ENCODE measurements at places on chromosomes 2 and 18. TPM values are rescaled to one million over a fixed set of nuclear protein-coding genes. Genes with fewer than 3 reads are reported as not detected.

DNA sequence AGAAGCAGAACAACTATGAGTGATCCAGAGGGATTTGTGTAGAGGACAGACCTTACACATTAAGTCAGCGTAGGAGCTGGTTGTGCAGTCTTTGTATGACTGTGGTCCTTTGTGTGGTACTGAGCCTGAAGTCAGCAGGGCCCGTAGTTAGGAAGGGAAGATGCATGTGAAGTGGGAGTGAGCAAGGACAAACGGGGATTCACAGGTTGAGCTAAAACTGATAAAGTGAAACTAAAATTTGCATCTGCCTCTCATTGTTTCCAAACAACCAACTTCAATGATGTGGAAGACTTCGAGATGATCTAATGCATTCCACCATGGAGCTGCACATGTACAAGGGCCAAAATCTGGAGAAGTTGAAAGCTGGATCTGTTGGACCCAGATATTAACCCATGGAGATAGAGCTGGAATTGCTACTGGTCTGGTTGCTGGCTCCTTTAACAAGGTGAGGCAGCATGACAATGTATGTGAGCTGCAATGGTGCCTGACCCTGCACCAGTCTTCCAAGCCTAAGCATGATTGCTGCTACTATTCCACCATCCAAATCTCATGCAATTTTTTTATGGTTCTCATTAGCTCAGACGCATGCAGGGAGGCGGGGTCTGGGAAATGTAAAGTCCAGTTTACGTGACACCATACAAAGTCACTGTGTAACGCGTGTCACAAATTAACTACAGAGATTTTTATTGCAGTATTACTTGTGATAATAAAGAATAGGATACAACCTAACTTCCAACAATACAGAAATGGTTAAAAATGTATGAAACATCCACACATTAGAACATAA lies 12.1 kb upstream of the CYBRD1 start:
- H3K27ac ChIP-seq: no peak overlapping the region
- no peaks in the 10 kb centered on the region for H3K36me3 ChIP-seq
- DNase-seq: no peak
- no peak overlapping the region for H3K4me3 ChIP-seq
- H3K27me3 ChIP-seq: no peaks in the 10 kb centered on the region

GRCh38 chr2:132901661-132902060 lies 231.7 kb upstream of the LYPD1 start:
- H3K4me3 ChIP-seq: no peak overlapping the region
- H3K27ac ChIP-seq: no peak overlapping the region
- no peaks in the 10 kb centered on the region for H3K27me3 ChIP-seq
- no peaks in the 10 kb centered on the region for H3K4me1 ChIP-seq

GRCh38 chr2:165109915-165110314 lies 93.9 kb downstream of the SCN3A start:
- H3K36me3 ChIP-seq: no peaks in the 10 kb centered on the region
- no peaks in the 10 kb centered on the region for H3K4me1 ChIP-seq
- DNase-seq: no peak
- H3K4me3 ChIP-seq: no peak overlapping the region
- no peaks in the 10 kb centered on the region for H3K27me3 ChIP-seq
- no peak overlapping the region for H3K27ac ChIP-seq

GRCh38 chr2:144572977-144573376 lies 53.1 kb upstream of the ZEB2 start:
- no peak overlapping the region for H3K27ac ChIP-seq
- no peak overlapping the region for H3K4me3 ChIP-seq
- no peaks in the 10 kb centered on the region for H3K36me3 ChIP-seq
- no peaks in the 10 kb centered on the region for H3K27me3 ChIP-seq

- no peak overlapping the region for H3K4me3 ChIP-seq
- DNase-seq: no peak
- no peaks in the 10 kb centered on the region for H3K27me3 ChIP-seq
- H3K4me1 ChIP-seq: peaks cover 10% of the 10 kb centered on the region
Observed at GRCh38 chr2:120682654-120683053, 53.0 kb upstream of the GLI2 start.

DNA sequence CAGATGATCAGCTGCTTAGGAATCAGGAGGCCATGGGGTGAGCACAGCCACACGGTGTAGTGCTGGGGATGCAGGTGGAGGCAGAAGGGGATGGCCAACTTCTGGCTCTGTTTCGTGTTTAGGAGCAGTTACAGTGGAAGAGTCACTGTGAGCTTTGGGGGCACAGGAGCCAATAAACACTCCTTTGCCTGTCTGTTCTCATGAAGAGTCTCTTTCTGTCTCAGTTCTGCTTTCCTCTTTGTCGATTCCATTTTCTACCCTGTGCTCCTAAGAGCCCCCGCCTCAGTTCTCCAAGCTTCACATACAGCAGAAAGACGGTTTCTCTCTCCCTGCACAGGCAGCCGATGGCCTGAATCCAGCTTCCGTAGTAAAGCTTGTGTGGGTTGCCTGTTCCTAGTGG lies 21.0 kb upstream of the RRM2 start:
- no peaks in the 10 kb centered on the region for H3K27me3 ChIP-seq
- H3K36me3 ChIP-seq: no peaks in the 10 kb centered on the region
- H3K4me3 ChIP-seq: no peak overlapping the region
- peaks cover 8% of the 10 kb centered on the region for H3K4me1 ChIP-seq
- H3K27ac ChIP-seq: no peak overlapping the region
- no peak for DNase-seq

The AQP4 gene
- 18.9 TPM for total RNA-seq

The TMEM163 gene
- 1.6 TPM for total RNA-seq

- no peaks in the 10 kb centered on the region for H3K27me3 ChIP-seq
- no peak overlapping the region for H3K4me3 ChIP-seq
- no peak overlapping the region for H3K27ac ChIP-seq
- DNase-seq: no peak
Observed at GRCh38 chr2:41657226-41657625, 390.6 kb upstream of the PKDCC start.

DNA sequence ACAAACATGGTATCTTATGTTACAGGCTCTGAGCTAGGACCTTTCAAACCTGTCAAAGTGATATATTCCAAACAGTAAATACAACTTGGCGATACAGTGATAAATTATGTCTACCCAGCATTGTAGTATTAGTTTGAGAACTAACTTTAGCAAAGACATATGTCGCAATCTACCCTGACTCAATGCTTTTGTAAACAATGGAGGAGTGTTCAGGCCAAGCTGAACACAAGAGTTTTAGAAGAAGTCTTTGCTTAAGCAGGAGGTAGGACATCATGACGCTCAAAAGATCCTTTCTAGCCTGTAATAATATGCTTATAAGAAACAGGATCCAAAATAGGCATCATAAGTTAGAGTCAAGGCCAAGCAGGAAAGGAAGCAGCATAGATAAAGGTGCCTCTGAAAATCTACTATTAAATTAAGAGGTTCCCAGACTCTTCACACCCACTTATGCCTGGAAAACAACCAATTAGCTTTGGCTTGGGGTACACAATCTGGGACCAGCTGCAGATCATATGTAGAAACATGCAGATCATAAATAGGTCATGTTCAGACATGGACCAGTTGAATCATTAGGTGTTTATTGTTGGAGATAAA lies 132.5 kb downstream of the CSRNP3 start:
- H3K4me3 ChIP-seq: no peak overlapping the region
- no peak overlapping the region for H3K27ac ChIP-seq
- peaks cover 15% of the 10 kb centered on the region for H3K4me1 ChIP-seq
- no peaks in the 10 kb centered on the region for H3K27me3 ChIP-seq
- no peaks in the 10 kb centered on the region for H3K36me3 ChIP-seq

- H3K27me3 ChIP-seq: no peaks in the 10 kb centered on the region
- no peaks in the 10 kb centered on the region for H3K36me3 ChIP-seq
- no peaks in the 10 kb centered on the region for H3K4me1 ChIP-seq
- H3K4me3 ChIP-seq: no peak overlapping the region
- DNase-seq: no peak
Observed at GRCh38 chr2:179252423-179252822, 12.2 kb downstream of the SESTD1 start.

GRCh38 chr2:228917220-228917619 lies 353.9 kb downstream of the PID1 start:
- no peaks in the 10 kb centered on the region for H3K4me1 ChIP-seq
- H3K4me3 ChIP-seq: no peak overlapping the region
- no peaks in the 10 kb centered on the region for H3K27me3 ChIP-seq

GRCh38 chr2:109247812-109248211 lies 118.8 kb downstream of the SH3RF3 start:
- no peak for DNase-seq
- H3K27ac ChIP-seq: no peak overlapping the region
- no peaks in the 10 kb centered on the region for H3K36me3 ChIP-seq
- H3K4me1 ChIP-seq: peaks cover 35% of the 10 kb centered on the region
- H3K27me3 ChIP-seq: no peaks in the 10 kb centered on the region

DNA sequence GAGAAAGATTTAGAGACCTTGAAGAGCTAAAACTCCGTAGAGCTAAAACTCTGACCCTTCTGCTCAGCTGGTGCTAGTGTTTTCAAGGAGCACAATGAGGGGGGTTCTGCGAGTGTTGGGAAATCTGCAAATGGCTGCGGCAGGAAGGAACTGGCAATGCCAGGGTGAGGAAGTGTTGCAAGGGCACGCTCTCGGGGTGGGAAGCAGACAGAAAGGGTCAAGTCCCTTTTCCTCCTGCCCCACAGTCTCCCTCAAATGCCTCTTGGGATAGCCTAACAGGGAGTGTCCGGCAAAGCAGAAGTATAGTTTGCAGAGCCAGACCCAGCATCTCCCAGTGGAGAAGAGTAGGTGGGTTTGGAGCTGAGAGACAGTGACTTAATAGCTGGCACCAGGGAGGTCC lies 60.5 kb downstream of the NCAPH start:
- no peaks in the 10 kb centered on the region for H3K27me3 ChIP-seq
- no peak for DNase-seq
- H3K4me1 ChIP-seq: no peaks in the 10 kb centered on the region
- no peak overlapping the region for H3K27ac ChIP-seq
- no peaks in the 10 kb centered on the region for H3K36me3 ChIP-seq

DNA sequence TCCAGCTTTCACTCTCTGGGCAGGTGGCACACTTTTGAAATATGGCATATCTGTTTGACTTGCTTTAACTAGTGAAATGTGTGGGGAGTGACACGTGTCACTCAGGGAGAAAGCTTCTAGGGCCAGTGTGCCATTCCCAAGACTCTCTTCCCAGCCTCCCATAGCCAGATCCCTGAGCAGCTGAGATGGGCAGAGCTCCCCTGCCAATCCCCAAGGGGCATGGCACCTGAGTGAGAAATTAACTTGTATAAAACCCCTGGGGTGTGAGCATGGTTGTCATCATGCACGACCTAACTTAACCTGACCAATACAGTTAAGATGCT lies 39.0 kb upstream of the MARCO start:
- H3K4me1 ChIP-seq: no peaks in the 10 kb centered on the region
- H3K4me3 ChIP-seq: no peak overlapping the region
- no peak overlapping the region for H3K27ac ChIP-seq
- no peak for DNase-seq
- no peaks in the 10 kb centered on the region for H3K36me3 ChIP-seq
- H3K27me3 ChIP-seq: no peaks in the 10 kb centered on the region

GRCh38 chr2:137173463-137173862 lies 408.1 kb downstream of the THSD7B start:
- no peaks in the 10 kb centered on the region for H3K36me3 ChIP-seq
- no peaks in the 10 kb centered on the region for H3K27me3 ChIP-seq
- no peak for DNase-seq
- H3K27ac ChIP-seq: no peak overlapping the region

The STPG4 gene
- 0.22 TPM for total RNA-seq

GRCh38 chr2:230444832-230445231 lies 28.8 kb downstream of the SP100 start:
- H3K27ac ChIP-seq: no peak overlapping the region
- no peak overlapping the region for H3K4me3 ChIP-seq
- no peaks in the 10 kb centered on the region for H3K27me3 ChIP-seq
- DNase-seq: no peak

The MC4R gene
- total RNA-seq: not detected

DNA sequence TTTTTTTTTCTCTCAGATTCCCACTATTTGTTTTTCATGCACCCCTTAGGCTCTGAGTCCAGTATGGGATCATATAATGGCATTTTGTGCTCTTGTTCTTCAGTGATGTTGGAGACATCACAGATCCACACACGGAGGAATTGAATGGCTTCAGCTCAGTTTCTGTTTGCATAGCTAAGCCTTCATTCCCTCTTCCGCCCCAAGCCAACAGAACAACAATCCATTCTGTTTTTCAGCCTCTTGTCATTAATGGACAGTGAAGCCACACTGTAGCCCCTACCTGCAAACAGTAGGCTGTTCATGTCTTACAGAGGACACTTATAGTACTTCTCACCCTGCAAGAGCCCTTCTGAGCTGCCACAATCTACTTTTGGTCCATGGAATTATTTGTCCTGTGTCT lies 64.0 kb upstream of the ZSWIM2 start:
- H3K36me3 ChIP-seq: no peaks in the 10 kb centered on the region
- DNase-seq: no peak
- no peak overlapping the region for H3K4me3 ChIP-seq
- no peaks in the 10 kb centered on the region for H3K27me3 ChIP-seq
- no peak overlapping the region for H3K27ac ChIP-seq

The GALNT14 gene
- 5.1 TPM for total RNA-seq

DNA sequence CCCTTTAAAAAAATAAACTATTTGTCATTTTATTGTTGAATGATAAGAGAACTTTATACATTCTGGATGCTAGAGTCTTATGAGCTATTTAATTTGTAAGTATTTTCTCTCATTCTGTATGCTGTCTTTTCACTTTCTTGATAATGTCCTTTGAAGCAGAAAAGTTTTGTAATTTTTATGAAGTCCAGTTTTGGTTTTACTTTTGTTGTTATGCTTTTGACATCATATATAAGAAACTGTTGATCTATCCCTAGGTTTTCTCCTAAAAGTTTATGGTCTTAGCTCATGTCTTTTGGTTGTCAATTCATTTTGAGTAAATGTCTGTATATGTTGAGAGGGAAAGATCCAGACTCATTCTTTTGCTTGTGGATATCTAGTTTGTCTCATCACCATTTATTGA lies 52.5 kb downstream of the TMEM247 start:
- no peak for DNase-seq
- no peak overlapping the region for H3K27ac ChIP-seq
- H3K4me3 ChIP-seq: no peak overlapping the region
- no peaks in the 10 kb centered on the region for H3K27me3 ChIP-seq
- H3K4me1 ChIP-seq: no peaks in the 10 kb centered on the region
- no peaks in the 10 kb centered on the region for H3K36me3 ChIP-seq
